ENCODE measurements at places on chromosomes 3 and 15. TPM values are rescaled to one million over a fixed set of nuclear protein-coding genes. Genes with fewer than 3 reads are reported as not detected.

GRCh38 chr3:94185753-94186152 lies 122.9 kb downstream of the NSUN3 start:
- H3K4me3 ChIP-seq = no peak overlapping the region
- H3K36me3 ChIP-seq = no peaks in the 10 kb centered on the region
- H3K4me1 ChIP-seq = no peaks in the 10 kb centered on the region
- no peaks in the 10 kb centered on the region for H3K27me3 ChIP-seq

Gene GPR176
- total RNA-seq = 4.4 TPM

DNA sequence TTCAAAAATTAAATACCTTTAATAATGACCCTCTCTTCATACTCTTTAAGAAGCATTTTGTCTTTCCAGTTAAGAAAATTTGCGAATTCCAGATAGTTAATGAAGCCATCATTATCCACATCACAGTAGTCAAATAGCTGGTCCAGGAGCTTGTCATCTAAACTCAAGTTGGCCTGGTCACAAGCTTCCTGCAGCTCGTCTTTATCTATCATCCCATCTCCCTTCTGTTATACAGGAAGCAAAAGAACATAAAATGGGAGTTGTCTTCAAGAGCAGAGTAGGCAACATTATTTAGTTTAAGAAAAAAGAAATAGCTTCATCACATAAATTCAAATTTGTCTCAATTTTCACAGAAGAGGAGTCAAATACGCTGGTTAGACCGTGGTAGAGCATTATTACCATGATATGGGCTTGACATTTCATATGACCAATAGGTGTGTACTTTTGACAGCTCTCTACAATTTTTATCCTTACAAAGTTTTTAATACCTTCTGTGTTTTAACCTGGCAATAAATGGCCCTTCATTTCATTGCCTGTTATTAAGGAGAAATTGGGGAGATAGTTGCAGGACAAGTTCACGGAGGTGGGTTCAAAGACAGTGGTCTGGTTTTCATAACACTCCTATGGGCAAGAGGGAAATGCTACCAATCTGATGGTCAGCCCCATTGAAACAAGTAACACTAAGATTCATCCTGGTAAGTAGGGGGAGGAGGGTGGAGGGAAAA lies 45.4 kb downstream of the EFHB start:
- no peaks in the 10 kb centered on the region for H3K4me1 ChIP-seq
- H3K27ac ChIP-seq = peak overlapping the region; percentile 42
- no peak for DNase-seq

DNA sequence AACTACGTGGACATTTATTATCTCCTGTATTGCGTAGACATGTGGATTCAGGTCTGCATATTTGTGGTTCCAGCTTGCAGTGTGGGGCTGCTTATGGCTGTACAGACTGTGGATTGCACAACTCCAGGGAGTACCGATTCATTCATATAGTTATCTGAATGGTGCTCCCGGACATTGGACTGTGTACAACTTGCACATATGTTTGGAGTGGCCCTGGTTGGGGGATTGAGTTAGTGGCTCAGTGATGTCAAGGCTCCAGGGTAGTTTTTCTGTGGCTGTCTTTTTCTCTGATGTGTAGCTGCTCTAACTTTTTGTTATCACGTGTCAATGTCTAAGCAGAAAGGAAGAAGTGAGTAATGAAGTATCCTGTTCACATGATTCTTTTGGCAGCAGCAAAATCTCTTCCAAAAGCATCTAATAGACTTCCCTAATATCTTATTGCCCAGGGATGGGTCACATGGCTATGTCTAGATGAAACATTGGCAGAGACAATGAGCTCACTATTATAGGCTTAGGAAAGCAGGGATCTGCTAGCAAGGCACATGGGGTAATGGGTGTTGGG lies 15.8 kb downstream of the ST3GAL6 start:
- H3K27ac ChIP-seq = peak overlapping the region; percentile 55
- no peak for DNase-seq
- no peaks in the 10 kb centered on the region for H3K27me3 ChIP-seq
- H3K4me1 ChIP-seq = no peaks in the 10 kb centered on the region
- H3K4me3 ChIP-seq = no peak overlapping the region

DNA sequence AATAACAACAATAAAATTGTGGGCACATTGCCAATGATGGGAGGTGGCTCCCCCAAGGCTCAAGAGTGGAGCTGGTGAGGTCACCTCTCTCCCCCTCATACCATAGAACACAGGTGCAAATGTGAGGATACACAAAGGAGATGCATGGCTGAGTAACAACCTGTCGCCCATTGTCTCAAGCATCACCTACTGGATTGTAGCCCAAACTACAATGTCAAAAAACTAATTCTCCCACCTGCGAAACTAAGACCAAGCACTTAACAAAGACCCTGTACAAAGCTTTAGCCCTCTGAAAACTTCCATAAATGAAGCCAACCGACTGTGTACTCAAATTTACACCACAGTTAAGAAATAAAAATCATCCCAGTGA lies 50.4 kb upstream of the IGSF11 start:
- H3K4me1 ChIP-seq = no peaks in the 10 kb centered on the region
- H3K36me3 ChIP-seq = no peaks in the 10 kb centered on the region
- DNase-seq = no peak
- no peak overlapping the region for H3K4me3 ChIP-seq
- H3K27me3 ChIP-seq = no peaks in the 10 kb centered on the region
- H3K27ac ChIP-seq = no peak overlapping the region

GRCh38 chr3:71135373-71136088 lies 448.0 kb downstream of the FOXP1 start:
- peaks cover 6% of the 10 kb centered on the region for H3K4me1 ChIP-seq
- no peaks in the 10 kb centered on the region for H3K36me3 ChIP-seq
- peak overlapping the region; percentile 41 for H3K27ac ChIP-seq

DNA sequence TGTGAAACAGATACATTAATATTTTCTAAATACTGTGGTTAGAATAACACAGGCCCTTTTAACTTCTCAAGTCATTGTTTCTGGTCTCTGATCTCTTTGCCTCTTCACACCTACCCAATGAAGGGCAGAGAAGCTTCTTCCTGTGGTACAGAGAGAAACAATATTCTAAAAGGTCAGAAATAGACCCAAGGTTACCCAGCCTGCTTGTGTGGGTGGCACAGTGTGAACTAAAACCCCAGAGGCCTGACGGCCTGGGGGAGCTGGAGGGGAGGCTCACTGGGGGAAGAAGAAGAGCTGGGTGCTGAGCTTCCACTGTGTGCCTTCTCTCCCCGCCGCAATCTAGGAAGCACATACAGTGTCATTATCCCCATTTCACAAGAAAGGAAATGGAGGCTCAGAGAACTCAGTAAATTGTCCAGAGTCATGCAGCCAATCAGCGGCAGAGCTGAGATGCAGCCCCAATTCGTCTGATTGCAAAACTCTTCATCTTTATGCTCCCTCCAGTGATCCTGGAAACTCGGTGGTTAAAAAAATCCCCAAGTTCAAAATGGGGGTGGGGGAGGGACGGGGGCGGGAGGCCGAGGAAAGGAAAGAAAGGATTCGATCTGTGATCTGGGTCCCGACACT lies 64.1 kb upstream of the HEG1 start:
- H3K4me3 ChIP-seq = peak overlapping the region; percentile 59
- no peak for DNase-seq
- no peaks in the 10 kb centered on the region for H3K27me3 ChIP-seq
- H3K4me1 ChIP-seq = peaks cover 5% of the 10 kb centered on the region
- peak overlapping the region; percentile 45 for H3K27ac ChIP-seq
- H3K36me3 ChIP-seq = no peaks in the 10 kb centered on the region

- H3K4me3 ChIP-seq = no peak overlapping the region
- no peaks in the 10 kb centered on the region for H3K36me3 ChIP-seq
These were observed 15.4 kb downstream of the DPH3 start for GRCh38 chr3:16249336-16249735.

- H3K27ac ChIP-seq = peak overlapping the region; percentile 68
- no peaks in the 10 kb centered on the region for H3K4me1 ChIP-seq
- no peak overlapping the region for H3K4me3 ChIP-seq
- no peaks in the 10 kb centered on the region for H3K27me3 ChIP-seq
These were observed 229.2 kb upstream of the ZPLD1 start for GRCh38 chr3:102205647-102206046.

DNA sequence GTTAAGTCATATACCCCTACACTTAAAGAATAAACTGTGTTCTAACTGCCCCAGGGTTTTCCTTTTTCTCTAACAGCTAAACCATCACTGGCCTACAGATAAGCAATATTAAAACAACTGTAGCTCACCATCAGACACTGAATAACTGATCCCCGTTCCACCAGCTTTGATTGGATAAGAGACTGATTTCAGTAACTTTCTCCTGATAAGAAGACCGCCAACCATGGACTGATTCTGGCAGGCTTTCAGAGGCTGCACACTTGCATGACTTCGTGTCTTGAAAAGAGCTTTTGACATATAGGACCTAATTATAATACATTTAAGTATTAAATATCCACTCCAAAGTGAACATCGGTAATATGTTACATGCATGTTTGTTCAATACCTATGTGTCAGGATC lies 15.3 kb upstream of the CEP97 start:
- no peaks in the 10 kb centered on the region for H3K4me1 ChIP-seq
- H3K4me3 ChIP-seq = no peak overlapping the region
- no peak for DNase-seq
- no peaks in the 10 kb centered on the region for H3K27me3 ChIP-seq
- no peaks in the 10 kb centered on the region for H3K36me3 ChIP-seq

Gene SPINT1
- 86.5 TPM for total RNA-seq

Gene SH2D7
- total RNA-seq = not detected

DNA sequence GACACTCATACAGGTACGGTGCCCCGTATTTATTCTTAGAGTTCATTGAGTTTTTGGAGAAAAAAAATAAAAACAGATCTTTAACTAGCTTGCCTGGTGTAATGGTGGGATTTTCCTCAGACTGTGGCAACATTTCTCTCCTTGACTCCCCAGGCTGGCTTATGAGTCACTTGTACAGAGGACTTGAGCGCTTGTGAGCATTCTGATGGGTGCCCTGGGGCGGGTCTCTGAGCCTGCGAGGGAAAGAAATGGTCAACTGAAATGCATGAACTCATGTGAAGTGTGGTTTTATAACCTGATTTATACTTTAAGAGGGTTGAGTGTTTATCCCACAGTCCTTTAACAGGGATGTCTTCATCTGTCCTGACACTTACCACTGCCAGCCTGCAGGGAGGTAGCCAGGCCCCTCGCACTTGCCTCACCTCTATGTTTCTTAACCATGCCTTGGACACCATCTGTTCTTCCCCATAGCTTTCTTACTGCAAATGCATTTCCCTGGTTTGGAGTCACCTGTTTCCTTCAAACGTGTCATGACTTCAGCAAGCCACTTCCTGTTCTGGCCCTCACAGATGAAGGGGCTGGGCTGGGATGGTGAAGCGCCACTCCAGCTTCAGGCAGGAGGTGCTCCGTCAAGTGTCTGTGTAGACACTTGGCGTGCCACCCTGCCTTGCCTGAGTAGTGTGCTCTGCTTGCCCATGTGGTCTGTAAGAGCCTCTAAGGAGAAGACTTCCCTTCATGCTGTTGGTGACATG lies 118.7 kb downstream of the PDE8A start:
- H3K4me1 ChIP-seq = no peaks in the 10 kb centered on the region
- DNase-seq = no peak
- no peaks in the 10 kb centered on the region for H3K27me3 ChIP-seq
- no peak overlapping the region for H3K27ac ChIP-seq
- H3K4me3 ChIP-seq = no peak overlapping the region

- no peaks in the 10 kb centered on the region for H3K27me3 ChIP-seq
- no peaks in the 10 kb centered on the region for H3K4me1 ChIP-seq
- H3K4me3 ChIP-seq = no peak overlapping the region
- no peak overlapping the region for H3K27ac ChIP-seq
These were observed 86.9 kb upstream of the MEX3B start for GRCh38 chr15:82132742-82133141.

GRCh38 chr3:100482176-100482575 lies 10.2 kb upstream of the TMEM45A start:
- no peaks in the 10 kb centered on the region for H3K4me1 ChIP-seq
- no peak for DNase-seq
- no peaks in the 10 kb centered on the region for H3K27me3 ChIP-seq
- H3K4me3 ChIP-seq = no peak overlapping the region

Gene CIDEC
- total RNA-seq = 1,697 TPM

Gene CLDN16
- total RNA-seq = not detected

Gene P2RY13
- 6.9 TPM for total RNA-seq

DNA sequence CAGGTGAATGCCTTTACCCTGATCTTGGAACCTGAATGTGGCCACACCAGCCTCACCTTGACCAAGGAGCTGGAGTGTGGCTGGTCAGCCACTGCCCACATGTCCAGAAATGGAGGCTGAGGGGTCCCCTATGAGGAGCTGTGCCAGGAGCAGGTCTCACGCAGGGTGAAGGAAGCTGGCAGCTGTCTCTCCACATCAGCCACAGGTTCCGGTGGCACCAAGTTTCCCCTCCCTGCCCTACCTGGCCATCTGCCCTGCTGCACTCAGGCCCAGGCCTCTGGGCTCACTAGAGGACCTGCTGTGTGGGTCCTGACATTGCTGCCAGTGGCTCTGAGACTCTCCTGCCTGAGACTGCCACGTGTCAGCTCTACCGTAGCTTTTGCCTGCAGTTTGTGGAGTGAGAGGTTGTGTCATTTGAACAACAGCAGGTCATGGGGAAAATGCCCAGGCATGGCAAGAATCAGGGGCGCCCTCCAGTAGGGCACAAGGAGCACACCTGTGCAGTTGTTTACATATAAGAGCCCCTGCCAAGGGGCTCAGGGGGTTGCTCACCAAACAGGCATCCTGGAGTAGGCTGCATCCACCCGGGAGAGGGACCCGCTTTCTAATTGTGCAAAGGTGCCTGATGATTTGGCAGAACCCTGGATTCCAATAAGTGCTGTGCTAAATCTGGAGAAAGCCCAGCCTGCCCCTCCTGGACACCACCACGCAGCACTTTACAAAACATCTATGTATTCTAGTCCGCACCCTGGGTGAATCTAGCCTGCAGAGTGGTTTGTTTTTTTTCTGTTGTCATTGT lies 258.5 kb upstream of the TLE3 start:
- no peak overlapping the region for H3K27ac ChIP-seq
- no peaks in the 10 kb centered on the region for H3K36me3 ChIP-seq
- peak; percentile 17 for DNase-seq
- H3K4me1 ChIP-seq = no peaks in the 10 kb centered on the region
- H3K27me3 ChIP-seq = no peaks in the 10 kb centered on the region
- H3K4me3 ChIP-seq = no peak overlapping the region

DNA sequence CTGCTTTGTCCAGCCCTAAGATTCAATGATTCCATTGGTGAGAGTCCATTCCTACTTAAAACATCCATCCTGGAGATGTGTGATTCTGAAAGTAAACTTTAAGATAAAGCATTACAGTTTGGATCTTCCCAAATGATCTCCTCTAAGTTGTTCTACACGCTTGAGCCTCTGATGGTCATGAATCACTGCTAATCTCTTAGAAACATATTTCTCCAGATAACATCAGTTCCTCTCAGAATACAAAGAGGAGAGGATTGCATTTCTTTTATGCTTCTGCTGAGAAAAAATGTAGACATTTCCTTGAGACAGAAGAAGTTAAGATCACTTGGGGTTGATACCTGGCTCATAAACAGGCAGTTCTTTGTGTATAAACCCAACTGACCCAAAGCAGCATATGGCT lies 281.2 kb upstream of the DPH6 start:
- DNase-seq = no peak
- H3K27me3 ChIP-seq = no peaks in the 10 kb centered on the region
- H3K27ac ChIP-seq = no peak overlapping the region
- H3K36me3 ChIP-seq = no peaks in the 10 kb centered on the region
- no peaks in the 10 kb centered on the region for H3K4me1 ChIP-seq
- H3K4me3 ChIP-seq = no peak overlapping the region

- H3K4me1 ChIP-seq = no peaks in the 10 kb centered on the region
- no peak overlapping the region for H3K4me3 ChIP-seq
- H3K36me3 ChIP-seq = no peaks in the 10 kb centered on the region
- H3K27ac ChIP-seq = no peak overlapping the region
These were observed 204.8 kb upstream of the TSC22D2 start for GRCh38 chr3:150203273-150203672.

Measured in breast epithelium (tissue), 4 donors.